ENCODE measurements at places on chromosomes 7 and 10.

DNA sequence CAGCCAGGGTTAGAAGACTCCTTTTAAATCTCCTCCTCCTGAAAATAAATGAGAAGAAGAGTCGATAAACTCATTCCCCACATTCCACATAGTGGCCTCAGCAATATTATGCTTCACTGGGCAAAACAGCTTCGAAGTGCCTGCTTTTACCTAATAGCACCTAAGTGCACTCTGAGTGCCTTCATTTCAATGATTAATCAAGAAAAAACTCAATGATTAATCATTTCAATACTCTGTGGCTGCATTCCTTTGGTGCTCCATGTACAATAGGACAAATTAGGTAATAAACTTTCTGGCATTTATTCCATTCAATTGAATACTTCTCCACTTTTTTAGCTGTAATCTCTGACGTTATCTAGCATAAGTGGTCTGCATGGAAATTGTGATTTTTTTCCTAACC, 174.6 kb downstream of the CCDC71L start:
- DNase-seq: no peak

GRCh38 chr7:41162612-41163011, 540.3 kb downstream of the INHBA start:
- no peak for DNase-seq

- no peak for DNase-seq
Measured at GRCh38 chr10:123069246-123069986, 60.6 kb downstream of the ACADSB start.

- DNase-seq: no peak
Measured at GRCh38 chr7:2908103-2908683, 64.1 kb upstream of the GNA12 start.

GRCh38 chr10:123153486-123154091, 613 bp upstream of the BUB3 start:
- DNase-seq: no peak

DNA sequence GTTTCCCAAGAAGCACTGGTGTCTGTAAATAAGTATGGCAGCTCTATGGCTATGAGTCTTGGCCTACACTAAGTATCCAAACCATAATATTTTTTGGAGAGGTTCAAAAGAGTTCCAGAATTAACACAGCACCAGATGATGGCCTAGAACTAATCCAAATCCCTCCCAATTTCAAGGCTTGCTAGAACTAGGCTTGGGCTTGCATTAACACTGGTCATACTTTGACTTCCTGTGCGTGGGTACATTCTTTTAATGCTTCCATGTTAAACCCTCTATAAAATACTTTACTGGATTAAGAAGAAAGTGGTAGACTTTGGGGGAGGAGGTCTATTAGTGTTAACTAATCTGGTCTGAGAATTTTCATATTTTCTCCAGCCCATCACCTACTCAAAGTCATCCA, 3.1 kb downstream of the AASS start:
- DNase-seq: no peak

Measured in activated CD8-positive, alpha-beta memory T cell treated with anti-CD3 and anti-CD28 coated beads, Interleukin-2, amount 50 U/mL, for 4 hours (primary cell).